Activated CD4-positive, alpha-beta T cell treated with anti-CD3 and anti-CD28 coated beads for 4 hours (primary cell): ENCODE measurements at places on chromosomes 1 and 21.

GRCh38 chr1:172070055-172070454, 228.8 kb downstream of the DNM3 start:
- DNase-seq, result no peak

GRCh38 chr1:247357781-247358211, 26.1 kb upstream of the ZNF496 start:
- DNase-seq, result no peak

GRCh38 chr1:6922096-6922931, 137.1 kb downstream of the CAMTA1 start:
- no peak for DNase-seq

GRCh38 chr1:208105756-208106155, 138.4 kb downstream of the PLXNA2 start:
- DNase-seq, result no peak

DNA sequence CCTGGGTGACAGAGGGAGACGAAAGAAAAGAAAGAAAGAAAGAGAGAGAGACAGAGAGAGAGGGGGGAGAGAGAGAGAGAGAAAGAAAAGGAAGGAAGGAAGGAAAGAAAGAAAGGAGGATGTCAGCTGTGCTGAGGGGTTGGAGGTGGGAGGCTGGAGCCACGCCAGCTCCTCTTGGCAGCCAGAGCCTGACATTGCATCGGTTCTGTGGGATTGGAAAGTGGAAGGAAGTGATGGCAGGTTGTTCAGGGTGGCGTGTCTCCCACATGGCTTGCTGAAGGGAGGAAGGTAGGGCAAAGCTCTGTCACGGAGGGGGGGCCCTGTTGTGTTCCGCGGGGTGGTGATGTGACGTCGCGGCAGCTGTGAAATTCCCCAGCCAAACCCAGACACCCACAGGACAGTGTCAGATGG, 30.7 kb downstream of the EIF2D start:
- DNase-seq, result peak; percentile 87

DNA sequence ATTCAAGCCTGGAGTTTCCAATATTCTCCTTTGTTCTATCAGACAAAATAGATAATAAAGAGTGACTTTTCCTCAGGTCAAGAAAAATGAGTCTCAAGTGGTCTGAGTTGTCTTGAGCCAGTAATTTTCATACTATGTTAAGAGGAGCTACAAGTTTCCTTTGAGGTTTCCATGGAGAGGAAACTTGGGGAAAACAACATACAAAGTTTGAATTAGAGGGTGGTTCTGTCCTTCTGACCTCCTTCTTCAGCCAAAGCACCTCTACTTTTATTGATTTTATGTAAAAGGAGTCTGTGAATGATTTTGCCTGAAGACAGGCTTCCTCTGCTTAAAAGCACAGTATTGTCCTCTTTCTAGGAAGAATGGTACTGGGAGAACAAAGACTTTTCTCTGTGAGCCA, 497.2 kb upstream of the PKN2 start:
- no peak for DNase-seq

GRCh38 chr1:35564037-35564883, 6.7 kb downstream of the NCDN start:
- peak; percentile 84 for DNase-seq

- no peak for DNase-seq
These were observed 105.9 kb upstream of the EDEM3 start for GRCh38 chr1:184860535-184860934.
